Neuronal stem cell (in vitro differentiated cells): ENCODE measurements at places on chromosomes 16 and 17.

DNA sequence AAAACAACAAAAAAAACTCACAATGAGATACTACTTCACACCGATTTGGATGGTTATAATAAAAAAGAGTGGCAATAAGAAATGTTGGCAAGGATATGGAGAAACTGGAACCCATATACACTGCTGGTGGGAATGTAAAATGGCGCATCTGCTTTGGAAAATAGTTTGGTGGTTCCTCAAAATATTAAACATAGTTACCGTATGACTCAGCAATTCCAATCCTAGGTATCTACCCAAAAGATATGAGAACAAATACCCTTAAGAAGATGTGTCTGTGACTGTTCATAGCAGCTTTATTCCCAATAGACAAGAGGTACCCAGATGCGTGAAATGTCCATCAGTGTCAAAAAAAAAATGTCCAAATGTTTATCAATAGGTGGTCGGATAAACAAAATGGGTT is 7.2 kb downstream of the CPPED1 start:
- DNase-seq: no peak
- no peaks in the 10 kb centered on the region for H3K36me3 ChIP-seq
- no peaks in the 10 kb centered on the region for H3K4me1 ChIP-seq

DNA sequence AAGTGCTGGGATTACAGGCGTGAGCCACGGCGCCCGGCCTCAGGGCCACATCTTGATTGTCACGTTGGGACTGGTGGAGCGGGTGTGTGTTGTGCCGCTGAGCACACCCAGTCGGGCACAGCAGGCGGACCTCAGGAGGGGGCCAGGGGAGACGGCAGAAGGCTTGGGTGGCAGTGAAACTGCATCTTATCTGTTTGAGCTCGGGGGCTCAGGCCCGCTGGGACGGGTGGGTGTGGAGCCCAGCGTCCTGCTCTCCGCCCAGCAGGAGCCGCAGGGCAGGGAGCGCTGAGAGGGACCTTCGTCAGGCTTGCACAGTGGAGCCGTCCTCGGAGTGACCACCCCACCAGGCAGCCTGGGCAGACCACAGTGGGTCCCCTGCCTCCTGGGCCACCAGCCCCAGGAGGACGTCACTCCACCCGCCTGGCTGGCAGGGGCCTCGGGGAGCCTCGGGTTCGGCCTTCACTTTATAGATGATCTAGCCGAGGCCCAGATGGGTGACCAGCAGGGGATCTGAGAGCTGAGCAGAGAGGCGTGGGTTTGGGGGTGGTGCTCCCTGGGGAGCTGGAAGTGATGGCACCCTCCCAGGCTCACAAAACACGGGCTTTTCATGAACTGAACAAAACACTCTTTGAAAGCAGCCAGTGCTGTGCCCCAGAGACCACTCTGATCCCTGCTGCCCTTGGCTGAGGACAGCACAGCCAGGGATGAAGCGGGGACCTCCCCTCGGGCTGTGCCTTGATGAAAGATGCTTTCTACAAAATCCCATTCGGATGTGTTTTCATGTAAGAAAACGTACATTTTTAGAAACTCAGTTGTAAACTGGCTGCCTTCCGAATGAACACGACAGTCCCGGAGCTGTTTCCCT is 181.1 kb downstream of the SEC14L1 start:
- no peak for DNase-seq
- peaks cover 25% of the 10 kb centered on the region for H3K4me1 ChIP-seq
- H3K36me3 ChIP-seq: no peaks in the 10 kb centered on the region
- no peaks in the 10 kb centered on the region for H3K27me3 ChIP-seq

DNA sequence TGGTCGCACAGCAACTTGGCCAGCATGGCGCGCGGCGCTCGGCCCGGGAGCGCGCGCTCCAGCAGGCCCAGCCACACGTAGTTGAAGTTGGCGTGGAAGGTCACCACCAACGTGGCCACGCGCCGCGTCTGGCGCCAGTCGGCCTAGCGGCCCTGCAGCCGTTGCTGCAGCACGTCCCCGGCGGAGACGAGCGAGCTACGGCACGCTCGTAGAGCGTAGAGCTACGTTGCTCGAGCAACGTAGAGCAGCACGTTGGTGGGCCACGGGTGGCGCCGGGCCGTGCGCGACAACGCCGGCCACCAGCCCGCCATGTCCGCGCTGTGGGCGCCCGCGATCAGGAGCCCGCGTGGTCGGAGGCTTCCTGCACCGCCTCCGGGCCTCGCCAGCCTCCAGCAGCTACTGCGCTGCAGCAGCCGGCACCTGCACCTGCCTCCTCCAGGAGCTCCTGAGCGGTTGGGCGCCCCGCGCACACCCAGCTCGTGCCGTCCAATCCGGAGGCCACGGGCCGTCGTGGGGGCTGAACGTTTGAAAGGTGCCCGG is 13.4 kb upstream of the SULT1A1 start:
- no peaks in the 10 kb centered on the region for H3K36me3 ChIP-seq
- peaks cover 4% of the 10 kb centered on the region for H3K4me1 ChIP-seq
- no peaks in the 10 kb centered on the region for H3K27me3 ChIP-seq
- DNase-seq: no peak
- no peak overlapping the region for H3K4me3 ChIP-seq

GRCh38 chr17:68711858-68712257 is 110.7 kb upstream of the FAM20A start:
- peaks cover 7% of the 10 kb centered on the region for H3K27me3 ChIP-seq
- no peaks in the 10 kb centered on the region for H3K4me1 ChIP-seq
- DNase-seq: no peak
- no peak overlapping the region for H3K27ac ChIP-seq
- H3K36me3 ChIP-seq: no peaks in the 10 kb centered on the region
- no peak overlapping the region for H3K4me3 ChIP-seq

GRCh38 chr17:27624539-27624938 is 6.4 kb upstream of the LGALS9 start:
- H3K27me3 ChIP-seq: no peaks in the 10 kb centered on the region
- DNase-seq: no peak
- peaks cover 15% of the 10 kb centered on the region for H3K36me3 ChIP-seq
- H3K4me1 ChIP-seq: peaks cover 3% of the 10 kb centered on the region
- no peak overlapping the region for H3K27ac ChIP-seq

DNA sequence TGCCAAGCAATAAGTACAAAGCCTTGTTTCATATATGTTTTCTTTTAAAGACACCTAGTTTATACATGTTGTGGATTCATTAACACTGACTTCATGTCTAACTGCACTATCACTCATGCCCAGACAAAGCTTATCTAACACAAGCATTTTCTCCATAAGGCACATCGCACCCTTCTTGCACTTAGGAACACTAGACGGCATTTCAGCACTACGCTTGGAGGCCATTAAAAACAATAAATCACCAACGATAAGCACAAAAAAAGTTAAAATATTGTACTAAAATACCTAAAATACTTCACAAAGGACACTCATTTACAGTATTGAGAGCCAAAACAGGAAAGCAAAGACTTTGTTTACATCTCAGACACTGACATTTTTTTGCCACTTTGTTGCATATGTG is 39.0 kb upstream of the TEKT3 start:
- DNase-seq: no peak
- no peaks in the 10 kb centered on the region for H3K27me3 ChIP-seq
- H3K27ac ChIP-seq: no peak overlapping the region
- peaks cover 6% of the 10 kb centered on the region for H3K4me1 ChIP-seq
- no peak overlapping the region for H3K4me3 ChIP-seq
- no peaks in the 10 kb centered on the region for H3K36me3 ChIP-seq

DNA sequence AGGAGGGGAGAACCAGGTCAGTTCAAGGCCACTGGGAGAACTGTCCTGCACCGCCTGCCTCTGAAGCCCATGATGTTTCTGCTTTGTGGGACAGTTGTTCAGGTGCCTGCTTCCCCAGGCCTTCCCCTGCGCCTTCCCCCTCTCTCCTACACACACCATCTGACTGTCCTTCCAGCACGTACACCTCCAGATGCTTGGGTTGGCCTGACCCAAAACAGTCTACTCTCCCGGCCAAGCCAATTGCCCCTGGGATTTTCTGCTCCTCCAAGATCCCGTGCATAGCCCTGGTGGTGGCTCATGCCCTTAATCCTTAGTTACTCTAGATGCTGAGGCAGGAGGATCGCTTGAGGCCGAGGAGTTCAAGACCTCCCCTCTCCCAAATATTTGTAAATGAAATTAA is 684 bp upstream of the RSAD1 start:
- no peaks in the 10 kb centered on the region for H3K36me3 ChIP-seq
- no peak overlapping the region for H3K4me3 ChIP-seq
- no peak overlapping the region for H3K27ac ChIP-seq

- no peak overlapping the region for H3K4me3 ChIP-seq
- H3K36me3 ChIP-seq: peaks cover 92% of the 10 kb centered on the region
- H3K4me1 ChIP-seq: no peaks in the 10 kb centered on the region
Observed at GRCh38 chr16:84575914-84576313, 42.0 kb downstream of the COTL1 start.

DNA sequence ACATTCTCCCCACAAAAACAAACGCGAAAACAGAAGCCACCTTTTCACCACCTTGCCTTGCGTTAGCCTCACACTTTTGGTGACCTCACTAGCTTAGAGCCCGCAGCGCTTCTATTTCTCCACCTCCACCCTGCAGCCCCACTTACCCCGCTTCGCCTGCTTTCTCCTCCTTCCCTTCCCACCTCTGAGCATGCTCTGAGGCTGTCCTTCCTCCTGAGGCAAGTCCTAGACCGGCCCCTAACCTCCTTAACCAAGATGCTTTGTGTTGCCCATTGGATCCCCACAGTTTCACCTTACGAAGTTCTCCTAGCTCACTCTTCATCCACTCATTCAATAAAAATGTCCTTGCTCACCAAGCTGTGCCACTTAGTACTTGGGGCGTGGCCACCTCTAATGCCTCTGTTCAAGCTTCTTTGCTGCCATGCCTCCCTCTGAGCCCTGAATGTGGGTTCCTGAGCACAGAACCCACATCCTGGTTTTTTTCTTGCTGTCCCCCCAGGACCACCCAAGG is 1.3 kb downstream of the GNGT2 start:
- no peaks in the 10 kb centered on the region for H3K36me3 ChIP-seq
- no peak overlapping the region for H3K4me3 ChIP-seq
- no peak overlapping the region for H3K27ac ChIP-seq
- H3K27me3 ChIP-seq: peaks cover 54% of the 10 kb centered on the region
- no peaks in the 10 kb centered on the region for H3K4me1 ChIP-seq

- peaks cover 7% of the 10 kb centered on the region for H3K27me3 ChIP-seq
- H3K36me3 ChIP-seq: no peaks in the 10 kb centered on the region
- H3K4me3 ChIP-seq: no peak overlapping the region
- peaks cover 5% of the 10 kb centered on the region for H3K4me1 ChIP-seq
- no peak overlapping the region for H3K27ac ChIP-seq
Observed at GRCh38 chr17:15281909-15282308, 16.8 kb upstream of the PMP22 start.

- no peak for DNase-seq
- no peaks in the 10 kb centered on the region for H3K4me1 ChIP-seq
- no peaks in the 10 kb centered on the region for H3K27me3 ChIP-seq
- H3K36me3 ChIP-seq: no peaks in the 10 kb centered on the region
- H3K4me3 ChIP-seq: no peak overlapping the region
- H3K27ac ChIP-seq: no peak overlapping the region
Observed at GRCh38 chr16:67378642-67379041, 14.7 kb downstream of the TPPP3 start.
